ENCODE measurements at places on chromosomes 1 and 21.
A peak's percentile ranks its signal among the peaks of the same experiment; 100 is the strongest.

DNA sequence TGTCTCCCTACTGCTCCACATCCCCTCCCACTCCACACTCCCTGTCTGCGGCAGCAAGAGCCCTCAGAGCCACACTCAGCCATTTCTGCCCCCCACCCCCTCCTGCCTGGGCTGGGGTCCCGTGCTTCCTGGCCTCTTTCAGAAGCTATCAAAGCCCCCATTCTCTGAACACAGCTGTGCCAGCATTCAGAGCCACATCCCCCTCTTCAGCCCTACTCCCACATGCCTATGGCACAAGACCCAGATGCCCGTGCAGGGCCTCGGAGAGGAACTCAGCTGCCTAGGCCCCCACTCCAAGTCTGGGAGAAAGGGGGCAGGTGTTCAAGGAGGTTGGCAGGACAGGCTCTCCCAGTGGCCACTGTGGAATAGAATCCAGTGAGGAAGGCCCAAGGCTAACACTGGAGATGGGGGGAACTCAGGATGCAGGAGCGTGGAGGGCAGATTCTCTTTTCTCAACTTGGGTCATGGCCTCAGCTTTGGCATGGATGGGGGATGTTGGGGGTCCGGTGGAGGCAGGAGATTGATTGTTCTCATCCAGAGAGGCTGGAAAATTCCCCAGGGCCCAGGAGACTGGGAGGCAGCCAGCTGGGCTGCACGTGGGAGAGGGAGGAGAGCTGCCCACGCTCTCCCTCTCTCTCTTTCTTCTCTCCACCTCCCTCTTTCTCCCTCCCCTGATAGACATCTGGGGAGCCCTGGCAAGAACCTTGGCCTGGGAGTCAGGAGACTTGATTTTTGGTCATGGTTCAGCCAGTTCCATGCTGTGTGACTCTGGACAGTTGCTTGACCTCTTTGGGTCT lies 3.5 kb upstream of the BCAN start:
- DNase-seq, result no peak

GRCh38 chr1:6447016-6447817 lies 18.8 kb downstream of the TNFRSF25 start:
- no peak for DNase-seq

GRCh38 chr1:206859082-206859521 lies 6.3 kb upstream of the IL20 start:
- DNase-seq, result no peak

DNA sequence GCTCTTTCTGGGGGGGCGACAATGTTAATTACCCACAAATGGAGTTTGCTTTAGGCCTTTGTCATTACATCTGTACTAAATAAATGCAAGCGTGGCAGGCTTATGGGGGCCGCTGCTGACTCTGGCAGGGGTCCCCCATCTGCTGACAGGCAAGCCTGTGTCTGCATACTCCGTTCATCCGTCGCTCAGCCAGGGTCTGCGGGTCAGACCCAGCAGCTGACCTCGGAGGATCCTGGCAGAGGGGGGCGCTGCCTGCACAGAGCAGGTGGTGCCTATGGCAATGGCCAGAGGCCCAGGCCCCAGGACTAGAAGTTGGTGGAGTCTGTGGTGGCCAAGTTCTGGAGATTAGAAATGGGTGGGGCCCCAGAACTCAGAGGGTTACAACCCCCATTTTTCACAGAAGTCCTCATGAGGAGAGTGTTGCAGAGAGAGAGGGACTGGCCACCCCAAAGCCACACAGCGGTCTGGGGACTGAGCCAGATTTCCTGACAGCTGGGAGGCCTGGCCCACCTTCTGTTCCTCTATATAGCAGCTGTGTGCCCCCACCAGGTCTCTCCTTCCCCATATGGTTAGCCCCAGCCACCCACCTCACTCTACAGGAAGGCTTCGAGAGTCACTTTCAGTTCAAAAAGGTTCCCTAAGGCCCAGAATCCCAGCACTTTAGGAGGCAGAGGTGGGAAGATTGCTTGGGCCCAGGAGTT lies 31.0 kb downstream of the TTC39A start:
- no peak for DNase-seq

GRCh38 chr21:36703626-36704280 lies 4.8 kb downstream of the SIM2 start:
- DNase-seq, result no peak

- DNase-seq, result no peak
Observed at GRCh38 chr1:162446946-162447345, 35.0 kb upstream of the SH2D1B start.

DNA sequence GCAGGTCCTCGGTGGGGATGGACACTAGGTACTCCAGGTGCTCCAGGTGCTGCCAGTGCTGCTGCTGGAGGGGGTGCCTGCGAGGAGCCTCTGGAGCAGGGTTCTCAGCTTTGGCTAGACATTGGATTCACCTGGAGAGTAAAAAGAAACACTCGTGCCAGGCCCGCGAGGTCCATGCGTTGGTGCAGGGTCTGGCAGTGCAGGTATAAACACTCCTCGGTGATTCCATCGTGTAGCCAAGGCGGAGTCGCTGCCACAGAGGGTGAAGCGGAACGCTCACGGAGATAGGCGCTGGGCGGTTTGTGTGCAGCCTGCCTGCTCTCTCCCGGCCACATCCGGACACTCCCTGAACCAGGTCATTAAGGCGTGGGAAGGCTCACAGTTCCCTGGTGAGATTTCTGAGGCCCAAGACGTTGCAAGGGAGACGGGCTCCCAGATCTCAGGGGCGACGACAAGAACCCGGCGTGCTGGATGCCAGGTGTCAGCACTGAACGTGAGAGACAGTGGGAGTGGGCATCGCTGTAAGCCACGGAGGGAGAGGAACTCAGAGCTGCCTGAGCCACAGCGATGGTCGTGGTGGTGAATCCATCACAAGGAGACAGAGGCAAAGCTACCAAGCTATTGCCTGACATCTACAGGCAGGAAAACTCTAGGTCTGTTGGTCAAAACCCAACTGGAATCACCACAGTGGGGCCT lies 17.2 kb upstream of the SUMO3 start:
- DNase-seq, result no peak

- DNase-seq, result no peak
Observed at GRCh38 chr1:12711536-12711935, 4.4 kb upstream of the AADACL3 start.

GRCh38 chr1:188128761-188129160 lies 1300.0 kb downstream of the PLA2G4A start:
- no peak for DNase-seq

- DNase-seq, result no peak
Observed at GRCh38 chr1:62810420-62811274, 26.7 kb downstream of the ATG4C start.

- peak; percentile 47 for DNase-seq
Observed at GRCh38 chr1:180271272-180272255, 41.5 kb downstream of the LHX4 start.

- no peak for DNase-seq
Observed at GRCh38 chr1:41383094-41383852, 22.0 kb downstream of the FOXO6 start.

DNA sequence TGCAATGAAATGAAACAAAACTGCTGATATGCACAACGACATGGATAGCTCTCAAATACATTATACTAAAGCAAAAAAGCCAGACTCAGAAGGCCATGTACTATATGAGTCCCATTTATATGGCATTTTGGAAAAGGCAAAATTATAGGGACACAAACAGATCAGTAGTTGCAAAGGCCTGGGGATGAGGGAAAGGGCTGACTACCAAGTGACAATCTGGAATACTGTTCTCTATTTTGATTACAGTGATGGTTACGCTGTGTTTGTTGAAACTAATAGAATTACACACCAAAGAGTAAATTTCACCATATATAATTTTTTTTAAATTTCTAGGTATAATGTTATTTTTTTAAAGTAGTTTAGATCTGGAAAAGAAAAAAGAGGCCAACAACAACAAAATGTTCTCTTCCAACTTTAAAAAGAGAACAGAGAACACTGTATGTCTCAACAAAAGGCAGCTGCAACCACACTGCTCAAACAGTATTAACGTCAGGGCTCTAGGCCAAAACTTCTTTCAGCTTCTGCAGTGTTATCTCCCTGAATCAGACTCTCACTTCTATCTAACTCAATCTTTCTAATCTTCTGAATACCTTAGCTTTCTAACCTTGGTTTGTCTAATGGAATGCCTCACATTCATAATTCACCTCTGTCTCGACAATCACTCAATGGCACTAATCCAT lies 75.8 kb downstream of the FOXJ3 start:
- DNase-seq, result peak; percentile 58

DNA sequence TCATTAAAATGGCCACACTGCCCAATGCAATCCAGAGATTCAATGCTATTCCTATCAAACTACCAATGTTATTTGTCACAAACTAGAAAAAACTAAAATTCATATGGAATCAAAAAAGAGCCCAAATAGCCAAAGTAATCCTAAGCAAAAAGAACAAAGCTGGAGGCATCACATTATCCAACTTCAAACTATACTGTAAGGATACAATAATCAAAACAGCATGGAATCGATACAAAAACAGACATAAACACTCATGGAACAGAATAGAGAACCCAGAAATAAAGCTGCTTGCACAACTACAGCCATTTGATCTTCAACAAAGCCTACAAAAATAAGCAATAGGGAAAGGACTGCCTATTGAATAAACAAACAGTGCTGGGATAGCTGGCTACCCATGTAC lies 100.4 kb downstream of the FAF1 start:
- no peak for DNase-seq

GRCh38 chr1:235883261-235883927 lies 16.7 kb upstream of the LYST start:
- peak; percentile 55 for DNase-seq

- no peak for DNase-seq
Observed at GRCh38 chr1:99181892-99182291, 82.4 kb upstream of the PLPPR4 start.

DNA sequence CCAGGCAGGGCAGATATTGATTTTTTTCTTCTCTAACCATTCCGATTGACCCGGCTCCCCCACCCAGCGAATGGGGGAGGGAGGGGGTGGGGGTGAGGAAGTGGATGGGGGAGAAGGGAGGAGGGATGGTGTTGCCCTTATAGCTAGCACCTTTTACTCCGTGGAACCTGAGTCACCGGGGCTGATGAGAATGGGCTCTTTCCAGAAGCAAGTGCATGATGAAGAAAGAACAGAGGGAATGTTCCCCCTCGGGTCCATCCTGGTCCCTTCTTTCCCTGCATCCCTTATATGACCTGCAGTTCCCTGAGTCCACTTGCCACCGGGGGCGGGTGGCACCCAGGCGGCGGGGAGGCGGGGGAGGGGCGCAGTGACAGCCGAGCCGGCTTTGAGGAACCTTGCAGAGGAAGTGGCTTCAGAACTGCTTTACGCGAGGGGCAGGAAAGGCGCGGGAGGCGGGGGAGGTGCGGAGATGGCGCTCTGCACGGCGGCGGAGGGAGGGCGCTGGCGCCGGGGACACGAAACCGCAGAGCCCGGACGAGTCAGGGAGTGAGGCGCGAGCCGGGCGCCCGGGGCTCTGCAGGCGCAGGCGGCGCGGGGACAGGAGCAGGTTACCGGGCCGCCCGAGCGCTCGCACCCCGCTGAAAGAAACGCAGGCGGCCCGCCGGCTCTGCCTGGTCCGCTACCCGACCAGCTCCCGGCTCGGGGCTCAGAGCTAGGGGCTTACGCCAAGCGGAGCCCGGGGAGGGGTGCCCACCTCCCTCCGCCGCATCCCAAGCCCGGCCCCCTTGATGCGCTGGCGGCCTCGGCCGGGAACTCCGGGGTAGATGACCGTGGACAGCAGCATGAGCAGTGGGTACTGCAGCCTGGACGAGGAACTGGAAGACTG lies 49.7 kb downstream of the RASSF5 start:
- peak; percentile 79 for DNase-seq

DNA sequence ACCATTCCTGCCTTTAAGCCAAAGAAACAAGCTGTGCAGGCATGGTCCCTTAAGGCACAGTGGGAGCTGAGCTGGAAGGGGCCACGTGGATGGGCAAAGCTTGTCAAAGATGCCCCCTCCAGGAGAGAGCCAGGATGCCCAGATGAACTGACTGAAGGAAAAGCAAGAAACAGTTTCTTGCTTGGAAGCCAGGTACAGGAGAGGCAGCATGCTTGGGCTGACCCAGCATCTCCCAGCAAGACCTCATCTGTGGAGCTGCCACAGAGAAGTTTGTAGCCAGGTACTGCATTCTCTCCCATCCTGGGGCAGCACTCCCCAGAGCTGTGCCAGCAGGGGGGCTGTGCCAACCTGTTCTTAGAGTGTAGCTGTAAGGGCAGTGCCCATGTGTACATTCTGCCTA lies 1.3 kb upstream of the SLC50A1 start:
- no peak for DNase-seq

DNA sequence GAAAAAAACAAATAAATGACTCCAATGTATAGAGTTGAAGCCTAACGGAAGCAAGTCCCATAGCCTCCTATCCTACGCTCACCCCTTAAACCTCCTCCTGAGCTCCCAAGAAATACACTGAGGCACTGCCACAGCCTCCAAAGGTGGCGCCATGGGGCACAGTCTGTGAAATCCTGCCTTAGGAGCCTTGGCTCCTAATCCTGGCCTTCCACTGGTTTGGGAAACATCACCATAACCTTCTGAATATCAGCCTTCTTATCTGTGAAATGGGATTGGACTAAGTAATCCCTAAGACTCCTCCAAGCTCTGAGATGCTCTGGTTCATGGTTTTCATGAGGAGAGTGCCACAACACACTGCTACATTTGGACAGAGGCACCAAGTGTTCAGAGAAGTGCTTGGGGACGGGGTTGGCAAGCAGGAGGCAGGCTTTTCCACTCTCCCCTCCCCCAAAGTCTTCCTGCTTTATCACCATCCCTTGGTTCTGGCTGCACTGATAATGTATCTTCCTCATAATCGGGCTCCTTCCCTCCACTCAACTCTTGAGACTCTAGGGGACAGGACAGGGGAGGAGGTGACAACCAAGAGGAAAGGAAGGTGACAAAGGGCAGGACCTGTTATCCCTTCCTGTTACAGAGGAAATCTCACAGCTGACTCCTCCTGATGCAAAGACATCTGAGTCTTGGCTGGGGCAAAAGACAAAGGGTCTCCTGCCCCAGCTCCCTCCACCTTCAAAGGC lies 2.7 kb downstream of the SLAMF7 start:
- no peak for DNase-seq

DNA sequence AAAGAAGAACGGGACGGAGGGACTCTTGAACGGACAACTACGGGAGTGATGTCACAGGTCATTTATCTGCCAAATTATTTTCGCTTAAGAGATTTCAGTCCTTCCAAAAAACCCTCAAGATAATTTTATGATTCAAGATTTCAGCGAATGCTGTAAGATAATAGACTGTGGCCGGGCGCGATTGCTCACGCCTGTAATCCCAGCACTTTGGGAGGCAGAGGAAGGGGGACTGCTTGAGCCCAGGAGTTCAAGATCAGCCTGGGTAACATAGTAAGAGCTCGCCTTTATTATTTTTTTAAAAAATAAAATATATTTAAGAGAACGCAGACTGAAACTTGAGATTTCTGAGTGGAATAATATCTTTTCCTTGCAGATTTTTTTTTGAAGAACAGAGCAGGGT lies 609 bp downstream of the RWDD2B start:
- DNase-seq, result peak; percentile 34

GRCh38 chr1:32801096-32801715 lies 16.0 kb downstream of the YARS1 start:
- DNase-seq, result no peak
